ENCODE measurements at places on chromosomes 1 and 21.

- DNase-seq, result no peak
Observed at GRCh38 chr1:1120096-1120495, 4.2 kb upstream of the C1orf159 start.

DNA sequence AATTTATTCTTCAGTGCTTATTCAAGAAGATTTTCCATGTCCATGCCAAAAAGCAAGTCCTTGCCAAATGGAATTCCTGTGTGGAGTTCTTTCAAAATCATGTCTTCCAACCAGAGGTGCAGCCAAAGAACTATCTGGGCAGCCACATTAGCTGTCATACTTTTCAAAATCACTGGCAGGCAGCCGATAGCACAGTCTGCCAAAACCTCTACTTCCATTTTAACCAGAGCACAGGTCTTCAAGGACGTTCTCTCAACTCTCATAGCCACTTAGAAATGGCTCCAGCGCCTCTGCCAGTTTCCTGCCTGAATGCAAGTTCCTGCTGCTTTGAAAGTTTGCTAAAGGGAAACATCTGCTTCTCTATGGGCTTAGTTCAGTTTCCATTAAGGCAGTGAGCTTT, 975.7 kb upstream of the ADGRL4 start:
- peak; percentile 20 for DNase-seq

- no peak for DNase-seq
Observed at GRCh38 chr21:31405604-31406003, 61.5 kb upstream of the TIAM1 start.

DNA sequence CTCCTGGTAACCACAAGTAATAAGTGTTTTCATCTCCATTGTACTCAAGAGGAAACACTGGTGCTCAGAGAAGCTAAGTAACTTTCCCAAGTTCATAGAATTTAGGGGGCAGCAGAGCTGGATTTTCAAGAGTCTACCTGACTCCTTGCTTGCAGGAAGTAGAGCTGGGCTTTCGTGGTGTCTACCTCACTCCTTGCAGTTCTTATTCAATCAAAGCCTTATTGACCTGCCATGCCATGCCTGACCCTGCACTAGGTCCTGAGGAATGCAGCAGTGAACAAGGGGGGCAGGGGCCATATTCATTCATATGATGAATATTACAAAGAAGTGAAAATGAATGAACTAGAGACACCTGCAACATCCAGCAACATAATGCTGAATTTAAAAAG, 93.3 kb downstream of the GLIS1 start:
- DNase-seq, result no peak

DNA sequence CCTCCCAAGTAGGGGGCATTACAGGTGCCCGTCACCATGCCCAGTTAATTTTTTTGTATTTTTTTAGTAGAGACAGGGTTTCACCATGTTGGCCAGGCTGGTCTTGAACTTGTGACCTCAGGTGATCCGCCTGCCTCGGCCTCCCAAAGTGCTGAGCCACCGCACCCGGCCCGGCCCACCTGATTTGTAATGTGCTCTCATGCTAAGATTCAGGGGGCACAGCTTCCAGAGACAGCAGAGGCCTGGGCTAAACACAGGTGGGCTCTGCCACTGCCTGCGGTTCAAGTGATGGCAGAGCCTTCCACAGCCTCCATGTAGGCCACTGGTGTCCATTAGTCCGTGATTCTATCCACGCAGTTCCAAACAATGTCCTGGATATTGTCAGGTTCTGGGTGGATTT, 98.4 kb downstream of the PDE9A start:
- DNase-seq, result no peak

- DNase-seq, result no peak
Observed at GRCh38 chr1:234833646-234834045, 223.7 kb upstream of the IRF2BP2 start.

DNA sequence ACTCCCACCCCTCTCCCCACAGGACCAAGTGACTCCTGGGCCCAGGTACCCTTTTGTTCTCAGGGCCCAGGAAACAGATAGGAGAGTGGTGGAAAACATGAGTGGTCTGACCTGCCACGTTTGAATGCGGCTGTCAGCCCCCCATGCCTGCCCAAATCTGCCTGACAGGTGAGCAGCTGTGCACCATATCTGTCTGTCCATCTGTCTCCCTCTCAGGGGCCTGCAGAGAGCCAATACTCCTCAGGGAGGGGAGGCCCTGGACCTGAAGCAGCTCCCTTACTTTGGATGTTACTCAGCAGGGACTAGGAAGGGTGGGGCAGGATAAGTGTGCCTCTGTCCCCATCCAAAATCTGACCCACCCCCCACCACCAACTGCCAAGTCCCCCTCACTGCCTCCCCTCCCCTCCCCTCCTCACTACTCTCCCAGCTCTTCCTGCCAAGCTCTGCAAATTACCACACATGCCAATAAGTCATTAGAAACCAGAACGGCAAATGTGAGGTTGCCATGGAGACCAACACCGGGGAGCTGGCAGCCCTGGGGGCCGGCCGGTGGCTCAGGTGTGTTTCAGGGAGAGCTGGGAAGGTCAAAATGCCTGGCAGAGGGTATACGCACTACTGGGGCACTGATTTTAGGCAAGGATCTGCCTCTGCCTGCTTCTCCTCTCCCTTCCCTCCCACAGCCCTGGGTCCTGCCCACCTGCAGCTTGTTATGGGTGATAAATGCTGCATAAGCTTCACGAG, 11.5 kb downstream of the LRRN2 start:
- DNase-seq, result no peak

- DNase-seq, result no peak
Observed at GRCh38 chr1:234763367-234763766, 153.4 kb upstream of the IRF2BP2 start.

DNA sequence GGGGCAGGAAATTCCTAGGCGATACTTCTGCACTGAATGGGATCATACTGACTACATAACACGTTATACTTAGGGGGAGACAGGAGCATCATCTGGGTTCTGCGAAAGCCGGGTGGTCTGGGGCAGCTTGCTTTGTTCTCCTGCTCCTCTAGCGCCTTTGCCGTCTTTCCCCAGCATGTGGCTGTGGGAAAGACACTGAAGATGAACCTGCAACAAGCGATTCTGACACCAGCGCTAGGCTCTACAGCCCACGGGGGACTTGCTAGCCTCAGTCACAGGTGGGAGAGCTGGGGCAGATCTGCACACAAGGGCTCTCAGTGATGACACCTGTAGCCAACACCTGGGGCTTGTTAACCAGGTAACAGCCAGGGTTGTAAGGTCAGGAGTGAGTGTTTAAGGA, 51.8 kb downstream of the CD46 start:
- DNase-seq, result no peak

GRCh38 chr21:46356005-46356338, 32.0 kb downstream of the PCNT start:
- no peak for DNase-seq

- no peak for DNase-seq
Observed at GRCh38 chr1:31717341-31717740, 13.5 kb upstream of the COL16A1 start.

GRCh38 chr1:69504730-69505252, 62.9 kb upstream of the LRRC7 start:
- no peak for DNase-seq

- DNase-seq, result peak; percentile 52
Observed at GRCh38 chr21:31343680-31344480, at the start of gene TIAM1. TSS of gene TIAM1 (minus strand) at chr21:31344261. CDS start at chr21:31266972, 77,289 bp downstream.

DNA sequence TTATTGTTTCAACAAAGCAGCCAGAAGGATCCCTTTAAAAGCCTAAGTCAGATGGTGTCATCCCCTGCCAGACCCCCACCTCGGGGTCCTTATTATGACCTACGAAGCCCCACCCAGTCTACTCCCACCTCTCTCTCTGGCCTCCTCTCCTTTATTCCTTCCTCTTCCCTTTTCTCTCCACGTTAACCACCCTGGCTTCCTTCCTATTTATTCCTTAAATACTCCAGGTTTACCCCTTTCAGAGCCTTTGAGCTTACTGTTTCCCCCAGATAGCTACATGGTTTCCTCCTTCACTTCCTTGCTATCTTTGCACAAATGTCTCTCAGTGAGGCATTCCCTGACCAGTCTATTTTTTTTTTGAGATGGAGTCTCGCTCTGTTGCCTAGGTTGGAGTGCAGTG, 12.0 kb upstream of the SLC9A1 start:
- no peak for DNase-seq

DNA sequence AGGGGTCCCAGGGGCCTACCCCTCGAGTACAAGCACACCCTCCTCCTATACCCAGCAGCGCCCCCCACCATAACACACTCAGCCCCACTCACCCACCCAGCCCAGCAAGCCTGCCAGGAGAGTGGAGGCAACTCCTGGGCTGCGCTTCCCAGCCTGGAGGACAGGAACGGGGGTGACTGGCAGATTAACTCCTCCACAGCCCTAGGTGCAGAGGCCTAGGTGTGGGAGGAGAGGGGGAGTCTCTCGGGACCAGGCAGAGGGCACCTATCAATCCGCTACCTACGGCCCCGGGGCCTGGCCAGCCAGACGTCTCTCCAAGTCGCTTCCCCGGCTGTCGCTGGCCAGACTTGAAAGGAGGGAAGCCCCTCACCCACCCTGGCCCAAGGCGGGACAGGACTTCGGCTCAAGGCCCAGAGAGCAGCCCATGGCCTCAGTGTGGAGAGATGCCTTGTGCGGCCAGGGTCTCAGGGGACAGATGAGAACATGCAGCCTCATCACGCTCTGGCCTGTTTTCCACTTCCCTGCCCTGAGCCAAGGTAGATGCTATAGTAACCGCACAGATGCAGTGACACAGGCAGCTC, 24.9 kb downstream of the MATN1 start:
- DNase-seq, result no peak

DNA sequence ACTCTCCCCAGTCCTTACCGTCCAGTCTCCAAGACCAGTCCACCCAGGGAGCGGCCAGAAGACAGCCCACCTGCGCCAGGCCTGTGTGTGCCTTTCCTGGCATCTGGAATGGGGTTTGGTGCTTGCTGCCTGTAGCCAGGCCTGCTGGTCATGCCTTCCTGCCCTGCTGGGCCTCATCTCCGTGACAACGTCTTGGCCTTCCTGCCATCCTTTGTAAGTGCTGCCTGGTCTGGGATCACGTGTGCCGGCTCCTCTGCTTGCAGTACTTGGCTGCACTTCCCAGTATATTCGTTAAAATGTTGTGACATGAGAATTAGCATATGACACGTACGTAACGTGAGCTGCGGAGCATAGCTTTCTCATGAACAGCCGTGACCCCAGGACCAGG, 145.3 kb upstream of the COL6A1 start:
- DNase-seq, result no peak

DNA sequence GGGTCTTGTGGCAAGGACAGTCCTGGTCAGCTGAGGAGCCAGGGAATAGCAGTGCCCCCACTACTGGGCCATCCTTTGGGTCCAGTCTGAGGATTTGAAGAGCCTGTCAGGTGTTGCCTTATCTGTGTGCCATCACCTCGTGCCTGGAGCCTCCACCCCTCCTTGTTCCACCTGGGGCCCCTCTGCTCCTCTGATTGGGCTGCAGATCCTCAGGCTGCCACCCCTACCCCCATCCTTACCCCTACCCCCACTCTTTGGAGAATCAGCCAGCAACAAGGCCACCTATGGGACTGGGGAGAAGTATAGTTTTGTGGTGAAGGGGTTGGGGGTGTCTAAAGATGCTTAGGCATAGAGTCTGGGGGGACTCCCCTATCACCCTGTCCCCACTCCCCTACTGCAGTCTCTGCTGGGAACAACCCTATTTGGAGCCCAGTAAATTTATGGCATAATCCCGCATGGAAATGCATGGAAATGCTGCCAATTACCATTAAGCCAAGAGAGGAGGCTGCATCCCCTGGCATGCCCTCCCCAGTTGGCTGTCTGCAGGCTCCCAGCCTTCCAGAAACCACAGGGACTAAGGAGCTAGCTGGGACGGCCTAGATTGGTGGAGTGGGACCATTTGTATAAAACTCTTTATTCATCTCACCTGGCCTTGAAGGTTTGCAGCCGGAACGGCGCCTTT, 142.7 kb upstream of the CSF3R start:
- no peak for DNase-seq

DNA sequence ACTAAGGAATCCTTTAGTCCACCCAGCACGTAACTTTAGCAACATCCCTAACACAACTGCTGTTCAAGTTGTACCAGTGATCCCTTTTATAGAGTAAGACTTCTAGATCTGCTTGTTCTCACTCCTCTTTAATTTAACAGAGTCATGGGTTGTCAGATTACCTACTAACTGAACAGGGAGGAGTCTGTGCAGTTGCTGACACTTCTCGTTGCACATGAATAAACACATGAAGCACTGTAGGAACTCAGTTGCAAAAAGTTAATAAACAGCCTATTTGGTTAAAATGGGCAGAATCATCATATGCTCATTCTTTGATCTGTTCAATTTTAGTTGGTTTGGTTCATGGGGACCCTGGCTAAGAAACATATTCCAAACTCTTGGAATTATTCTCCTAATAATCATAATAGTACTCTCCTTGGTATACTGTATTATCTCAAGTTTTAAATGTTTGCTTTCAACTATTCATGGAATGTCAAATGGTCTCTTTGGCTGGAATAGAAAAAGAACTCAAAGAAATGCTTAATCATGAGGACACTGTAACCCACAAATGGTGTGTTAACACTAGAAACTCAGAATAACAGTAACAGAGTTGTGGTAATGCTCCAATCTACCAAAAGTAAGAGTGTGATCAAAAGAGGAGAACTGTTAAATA, 15.6 kb downstream of the PLPPR5 start:
- DNase-seq, result no peak

DNA sequence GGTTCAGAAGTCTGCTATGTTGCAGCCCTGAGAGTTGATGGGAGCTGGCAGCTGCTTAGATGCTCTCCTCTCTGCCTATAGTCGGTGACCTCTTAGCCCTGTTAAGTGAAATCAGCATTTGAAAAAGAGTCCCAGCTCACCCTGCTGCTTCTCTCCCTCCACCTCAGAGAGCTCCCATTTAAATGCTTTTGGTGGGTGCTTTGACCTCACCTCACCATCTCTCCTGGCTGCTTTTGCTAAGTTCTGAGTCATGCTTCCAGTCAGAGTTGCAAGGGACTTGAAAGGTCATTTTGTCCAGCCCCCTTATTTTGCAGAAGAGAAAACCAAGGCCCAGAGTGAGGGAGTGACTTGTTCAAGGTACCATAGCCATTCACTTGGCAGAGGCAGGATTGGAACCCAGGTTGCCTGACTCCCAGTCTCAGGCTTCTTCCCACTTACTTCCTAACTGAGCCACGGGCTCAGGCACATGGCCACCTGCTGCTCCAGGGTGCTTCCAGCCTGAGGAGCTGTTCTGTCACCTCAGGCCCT, 3.3 kb downstream of the MAPKAPK2 start:
- DNase-seq, result no peak

- no peak for DNase-seq
Observed at GRCh38 chr1:42962641-42963377, 4.1 kb upstream of the SLC2A1 start.

- DNase-seq, result no peak
Observed at GRCh38 chr1:214022229-214022791, 34.5 kb downstream of the PROX1 start.

Data from putamen (tissue), 1 donor.